AML-193 (cell line): ENCODE measurements at places on chromosomes 2 and 18.

GRCh38 chr2:190446750-190447516 is 38.8 kb downstream of the MFSD6 start:
- no peak for DNase-seq

DNA sequence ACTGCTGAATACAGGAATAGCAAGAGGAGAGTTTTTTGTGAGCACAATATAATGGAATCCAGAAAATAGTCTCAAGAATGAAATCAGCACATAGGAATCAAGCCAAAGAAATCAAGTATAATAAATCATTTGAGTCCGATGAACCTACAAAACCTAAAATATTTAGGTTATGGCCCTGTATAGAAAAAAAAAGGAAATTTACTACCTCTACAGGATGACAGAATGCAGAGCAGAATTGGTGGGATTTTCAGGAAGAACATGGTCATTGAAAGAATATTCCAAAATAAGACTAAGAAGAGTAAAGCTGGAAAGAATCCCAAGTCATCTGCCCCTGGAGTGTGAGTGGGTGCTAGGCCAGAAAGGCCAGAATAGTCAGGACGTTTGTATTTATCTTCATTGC is 1041.2 kb upstream of the CDH2 start:
- no peak for DNase-seq

DNA sequence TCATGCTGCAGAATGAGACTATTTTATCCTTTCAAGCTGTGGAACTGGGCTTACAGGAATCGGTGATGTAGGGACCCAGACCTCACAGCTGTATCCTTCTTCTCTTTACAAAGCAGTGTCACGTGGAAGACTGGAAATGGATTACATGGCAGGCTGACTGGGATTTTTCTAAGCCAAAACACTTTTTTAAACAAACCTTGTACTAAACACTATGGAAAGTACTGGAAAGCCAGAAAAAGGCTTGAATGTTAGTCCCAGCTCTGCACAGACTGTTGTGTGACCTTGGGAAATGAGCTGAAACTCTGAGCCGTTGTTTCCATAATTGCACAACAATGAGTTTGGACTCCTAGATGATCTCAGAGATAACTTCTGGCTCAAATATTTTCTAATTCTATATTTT is 7.6 kb upstream of the ADAM23 start:
- no peak for DNase-seq

GRCh38 chr18:2258954-2259353 is 312.4 kb downstream of the METTL4 start:
- no peak for DNase-seq

DNA sequence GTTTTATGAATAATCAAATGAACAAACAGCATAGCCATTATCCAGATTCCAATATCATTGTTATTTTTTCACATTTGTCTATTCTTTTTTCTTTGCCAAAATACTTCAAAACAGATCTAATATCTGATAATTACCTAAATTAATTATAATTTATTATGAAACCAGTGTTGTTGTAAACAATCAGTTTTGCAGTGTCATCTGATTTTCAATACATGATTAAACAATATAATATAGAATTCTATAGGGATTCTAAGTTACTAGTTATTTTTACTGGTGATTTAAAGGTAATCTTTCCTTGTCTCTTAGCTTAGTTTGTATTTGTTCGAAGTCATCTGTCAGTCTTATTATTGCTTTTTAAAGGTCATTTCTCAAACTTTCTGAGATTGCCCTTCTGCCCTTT is 101.0 kb downstream of the BIRC6 start:
- no peak for DNase-seq

- DNase-seq: no peak
These were observed 204.2 kb downstream of the CYP26B1 start for GRCh38 chr2:71943238-71944182.

DNA sequence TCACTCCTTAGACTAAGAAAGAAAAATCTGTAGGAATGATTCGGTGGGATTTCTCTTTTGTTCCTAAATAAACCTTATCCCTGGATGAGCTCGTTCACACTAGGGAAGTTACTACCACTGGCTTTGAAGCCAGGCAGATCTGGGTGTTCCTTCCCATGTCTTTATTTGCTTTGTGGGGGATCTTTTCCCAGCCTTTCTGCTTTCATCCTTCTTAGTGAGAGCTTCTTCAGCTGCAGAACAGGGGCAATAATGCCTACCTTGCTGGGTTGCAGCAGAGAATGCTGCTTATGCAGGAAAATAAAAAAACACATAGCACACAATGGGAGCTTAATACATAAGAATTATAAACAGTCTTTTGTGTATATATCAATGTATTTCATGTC is 292.1 kb downstream of the SOX11 start:
- no peak for DNase-seq

DNA sequence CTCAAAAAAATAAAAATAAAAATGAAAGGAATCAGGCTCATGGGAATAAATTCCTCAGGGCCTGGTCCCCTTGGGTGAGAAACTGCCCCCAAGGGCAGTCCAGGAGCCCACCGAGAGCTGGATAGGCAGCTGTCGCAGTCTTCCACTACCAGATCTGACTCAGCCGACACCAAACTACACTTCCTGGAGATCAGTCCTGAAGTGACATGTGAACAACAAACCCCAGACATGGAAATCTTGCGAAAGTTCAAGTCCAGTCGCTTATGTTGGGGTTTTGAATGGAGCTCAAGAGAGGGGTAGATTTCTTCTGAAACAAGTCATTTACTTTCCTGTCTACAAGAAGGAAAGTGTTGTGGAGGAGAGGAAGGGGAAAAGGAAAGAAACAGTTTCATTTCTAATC is 12.9 kb downstream of the ADCY3 start:
- no peak for DNase-seq

- DNase-seq: no peak
These were observed 2.3 kb downstream of the EML4 start for GRCh38 chr2:42171396-42171980.

DNA sequence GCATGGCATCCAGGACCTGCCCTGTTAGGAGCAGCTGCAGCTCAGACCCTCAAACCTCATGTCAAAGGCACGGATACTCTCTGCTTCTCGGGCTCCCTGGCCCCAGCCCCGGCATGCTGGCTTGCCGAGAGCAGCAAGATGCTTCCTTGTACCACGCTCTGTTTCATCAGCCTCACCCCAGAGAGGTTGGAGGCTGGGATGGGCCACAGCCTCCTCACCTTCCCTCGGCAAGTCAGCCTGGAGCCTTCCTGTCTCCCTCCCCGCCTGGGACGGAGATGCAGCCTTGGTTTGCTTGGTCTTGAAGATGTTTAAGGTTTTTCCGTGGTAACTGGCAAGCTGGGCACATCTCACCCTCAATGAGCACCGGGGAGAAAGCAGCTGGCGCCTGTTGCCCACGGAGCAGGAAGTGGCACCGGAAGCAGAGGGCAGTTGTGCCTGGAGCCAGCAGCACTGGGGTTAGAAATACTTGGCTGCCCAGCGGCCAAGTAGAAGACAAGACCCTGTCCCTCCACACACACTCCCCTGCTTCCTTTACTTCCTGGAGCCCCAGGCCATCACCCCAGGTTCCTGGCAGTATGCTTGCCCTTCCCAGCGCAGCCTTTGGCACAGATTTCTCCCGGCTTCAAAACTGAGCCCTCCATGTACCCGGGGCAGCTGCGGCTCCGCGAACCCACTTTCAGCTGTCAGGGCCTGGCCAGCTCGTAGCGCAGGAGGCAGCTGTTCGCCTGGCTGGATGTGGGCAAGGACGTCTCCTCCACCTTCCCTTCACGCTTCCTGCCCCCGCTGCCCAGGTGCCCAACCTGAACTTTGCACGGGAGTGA is 17.4 kb downstream of the FBLN7 start:
- DNase-seq: peak; percentile 63

DNA sequence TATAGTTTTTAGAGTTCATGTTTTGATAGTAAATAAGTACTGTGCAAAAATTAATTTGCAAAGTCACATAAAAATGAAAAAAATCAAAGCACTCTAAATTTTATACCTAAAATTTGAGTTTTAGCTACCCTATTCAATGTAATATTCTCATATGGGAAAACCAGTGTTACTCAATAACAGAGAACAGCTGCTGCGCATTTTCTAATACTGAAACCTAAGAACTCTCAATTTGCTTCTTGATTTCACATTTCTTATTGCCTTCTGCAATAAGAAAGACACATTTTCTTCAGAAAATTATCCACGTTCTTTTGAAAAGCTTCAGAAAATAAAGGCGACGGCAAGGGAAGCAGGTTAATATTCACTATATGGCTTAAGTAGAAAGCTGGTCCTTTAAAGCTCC is 199.1 kb upstream of the CCDC150 start:
- no peak for DNase-seq

DNA sequence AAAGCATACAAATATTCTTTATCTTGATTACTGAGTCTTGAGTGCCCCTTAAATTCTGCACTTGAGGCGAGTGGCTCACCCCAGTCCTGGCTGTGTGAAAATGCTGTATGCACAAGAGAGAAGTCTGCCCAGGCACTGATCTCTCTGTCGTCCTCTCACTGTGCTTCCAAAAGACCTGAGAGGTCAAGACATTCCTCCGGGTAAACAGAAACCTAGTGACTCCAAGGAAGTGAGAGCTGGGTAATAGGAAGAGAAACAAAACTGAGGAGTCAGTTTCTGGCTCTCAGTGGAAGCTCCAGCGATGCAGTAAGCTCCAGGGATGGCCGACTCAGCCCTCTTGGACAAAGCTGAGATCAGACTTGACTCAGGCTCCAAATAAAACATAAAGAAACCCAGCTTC is 70.9 kb downstream of the AAK1 start:
- DNase-seq: no peak

GRCh38 chr2:168220965-168221819 is 26.2 kb downstream of the STK39 start:
- DNase-seq: no peak

GRCh38 chr2:204060841-204061240 is 124.3 kb downstream of the ICOS start:
- no peak for DNase-seq

GRCh38 chr2:64035072-64035942 is 16.1 kb upstream of the VPS54 start:
- DNase-seq: no peak

DNA sequence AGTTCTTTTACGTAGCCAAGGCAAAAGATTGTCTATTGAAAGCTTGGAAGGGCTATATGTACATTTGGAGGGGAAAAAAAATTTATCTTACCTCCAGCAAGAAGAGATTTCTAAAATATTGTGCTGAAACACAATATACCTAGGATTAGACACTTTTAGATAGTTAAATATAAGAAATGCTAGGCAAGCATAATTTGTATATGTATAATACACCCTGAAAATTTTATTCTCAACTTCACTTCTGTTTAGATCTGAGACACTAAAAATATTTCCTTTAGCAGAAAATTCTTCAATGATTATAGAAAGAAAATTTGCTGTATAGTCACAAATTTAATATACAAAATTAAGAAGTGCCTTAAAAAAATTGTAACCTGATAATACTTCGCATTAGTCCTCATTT is 42.6 kb downstream of the ITGAV start:
- no peak for DNase-seq

GRCh38 chr2:62287899-62288880 is 92.3 kb downstream of the B3GNT2 start:
- peak; percentile 77 for DNase-seq

DNA sequence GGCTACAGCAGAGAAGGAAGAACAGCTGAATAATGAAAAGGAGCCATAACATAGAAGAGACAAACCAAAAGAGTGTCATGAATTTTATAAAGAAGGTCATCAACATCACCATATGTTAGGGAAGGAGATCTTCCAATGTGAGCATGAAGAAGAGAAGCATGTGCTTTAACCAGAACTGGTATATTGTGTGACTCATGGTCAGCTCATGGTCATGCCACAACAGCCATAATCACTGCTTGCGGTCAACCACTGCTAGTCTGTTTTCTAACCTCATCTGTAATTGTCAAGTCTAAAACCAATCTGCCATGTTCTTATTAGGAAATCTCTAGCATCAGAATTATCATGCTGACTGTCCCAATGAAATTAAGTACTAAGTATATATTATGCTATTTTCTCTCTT is 204.1 kb upstream of the VRK2 start:
- no peak for DNase-seq

- DNase-seq: no peak
These were observed 41.8 kb downstream of the CDH7 start for GRCh38 chr18:65792456-65793074.

DNA sequence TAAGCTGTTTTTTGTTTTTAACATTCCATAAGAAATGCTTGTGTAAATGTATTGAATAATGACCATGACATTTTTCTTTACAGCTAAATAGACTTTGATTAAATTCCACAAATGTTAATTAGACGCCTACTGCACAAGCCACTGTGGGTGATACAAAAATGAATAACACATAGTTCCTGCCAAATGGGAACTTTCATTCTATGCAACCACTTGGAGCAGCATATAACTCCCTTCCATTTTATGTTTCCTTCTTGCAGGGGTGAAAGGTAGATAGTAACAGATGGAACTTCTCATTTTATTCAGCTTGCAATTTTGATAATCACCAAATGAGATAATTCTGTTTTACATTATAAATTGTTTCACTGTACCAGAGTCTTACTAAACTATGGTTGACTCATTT is 70.0 kb upstream of the THUMPD2 start:
- DNase-seq: no peak

- no peak for DNase-seq
These were observed 33.5 kb downstream of the PTPN18 start for GRCh38 chr2:130389358-130389757.

DNA sequence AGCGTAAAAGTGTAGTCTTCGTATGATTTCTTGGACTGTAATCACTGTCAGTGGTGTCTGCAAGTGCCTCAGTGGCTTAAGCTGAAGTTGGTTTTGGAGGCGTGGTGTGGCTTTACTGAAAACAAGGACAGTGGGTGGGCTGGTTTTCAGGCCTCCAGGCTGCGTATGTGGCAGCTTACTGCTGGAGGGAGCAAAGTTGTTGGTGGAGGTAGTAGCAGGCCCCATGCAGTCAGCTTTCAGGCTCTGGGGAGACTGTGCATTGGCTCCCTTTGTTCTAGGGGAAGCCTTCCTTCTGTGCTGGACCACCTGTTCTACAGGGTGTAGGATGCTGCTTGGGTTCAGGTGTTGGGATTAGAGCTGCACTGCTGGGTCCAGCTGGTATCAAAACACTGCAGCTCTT is 91.6 kb downstream of the NCK2 start:
- DNase-seq: no peak

DNA sequence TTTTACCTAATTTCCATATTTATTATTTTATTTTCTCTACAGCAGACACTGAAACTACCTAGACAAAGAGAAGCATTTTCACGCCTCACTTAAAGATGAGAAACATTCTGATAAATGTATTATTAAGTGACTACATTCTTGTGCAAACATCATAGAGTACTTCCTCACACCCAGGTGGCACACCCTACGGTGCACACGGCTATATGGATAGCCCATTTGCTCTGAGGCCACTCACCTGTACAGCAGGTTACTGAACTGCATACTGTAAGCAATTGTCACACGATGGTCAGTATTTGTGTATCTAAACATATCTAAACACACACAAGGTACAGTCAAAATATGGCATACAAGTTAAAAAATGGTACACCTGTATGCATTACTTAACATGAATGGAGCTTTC is 481.4 kb downstream of the CMPK2 start:
- DNase-seq: no peak

- no peak for DNase-seq
These were observed 164.8 kb downstream of the DCDC2C start for GRCh38 chr2:3868012-3868805.
